ENCODE measurements at places on chromosomes 7 and 10.

DNA sequence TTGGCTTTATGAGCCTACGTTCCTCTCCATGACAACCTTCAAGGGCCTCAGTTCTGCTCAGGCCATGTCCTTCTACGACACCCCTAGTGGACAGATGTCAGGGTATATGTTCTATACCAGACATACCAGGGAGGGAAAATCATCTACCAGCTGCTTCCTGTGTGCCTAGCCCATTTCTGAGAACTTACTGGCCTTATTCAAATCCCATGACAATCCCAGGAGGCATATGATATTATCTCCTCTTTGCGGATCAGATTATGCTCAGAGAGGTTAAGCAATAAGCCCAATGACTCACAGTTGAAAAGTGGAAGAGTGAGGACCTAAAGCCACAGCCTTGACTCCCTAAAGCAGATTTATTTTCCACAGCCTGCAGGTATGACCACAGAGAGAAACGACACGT, 139.3 kb downstream of the GLI3 start:
- no peak for DNase-seq

- DNase-seq = no peak
Observed at GRCh38 chr10:35092851-35093250, 2.7 kb upstream of the CUL2 start.

- DNase-seq = no peak
Observed at GRCh38 chr10:105798328-105798889, 1157.3 kb downstream of the SORCS3 start.

DNA sequence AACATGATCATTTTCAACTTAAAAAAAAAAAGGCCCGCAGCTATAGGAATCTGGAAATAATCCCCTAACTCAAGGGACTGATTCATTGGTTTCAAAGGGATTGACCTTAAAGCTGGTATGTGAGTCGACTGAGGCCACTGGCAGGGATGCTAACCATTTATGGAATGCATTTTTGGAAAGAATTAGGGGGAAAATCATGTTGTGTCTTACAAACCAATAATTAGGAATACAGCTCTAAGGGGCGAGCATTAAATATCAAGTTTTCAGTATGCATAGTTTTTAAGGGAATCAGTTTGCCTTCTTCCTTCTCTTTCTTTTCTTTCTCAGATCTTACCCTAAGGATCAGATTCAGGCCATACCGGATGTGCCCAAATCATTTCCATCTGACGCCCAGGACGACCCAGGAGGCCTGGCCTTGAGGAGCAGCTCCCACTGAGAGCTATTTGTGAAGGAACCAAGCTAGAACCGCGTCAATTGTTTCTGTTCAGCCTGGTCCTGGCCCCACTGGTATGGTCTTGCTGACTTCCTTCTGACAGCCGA, 48.7 kb downstream of the BPGM start:
- no peak for DNase-seq

DNA sequence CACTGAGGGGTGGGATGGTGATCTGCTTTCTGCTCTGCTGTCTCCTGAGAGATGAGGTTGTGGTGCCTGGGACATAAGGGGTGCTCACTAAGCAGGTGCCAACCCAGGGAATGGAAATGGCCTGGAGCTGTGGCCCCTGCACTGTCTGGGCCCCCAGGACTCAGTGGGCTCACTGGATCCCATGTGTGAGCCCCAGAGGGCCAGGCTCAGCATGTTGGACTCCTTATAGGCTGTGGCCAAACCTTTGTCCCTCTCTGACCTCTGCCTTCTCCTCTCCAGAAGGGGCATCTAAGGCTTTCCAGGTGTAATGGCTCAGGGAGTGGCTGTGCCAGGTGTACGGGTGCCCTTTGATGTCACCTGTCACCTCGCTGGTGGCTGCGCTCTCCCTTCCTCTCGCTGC, 56.4 kb downstream of the NEUROG3 start:
- DNase-seq = no peak
